ENCODE measurements at places on chromosomes 1 and 21.
A peak's percentile ranks its signal among the peaks of the same experiment; 100 is the strongest.

- no peak for DNase-seq
Measured at GRCh38 chr1:84089867-84090266, 54.2 kb upstream of the PRKACB start.

GRCh38 chr1:168688644-168689326 is 40.2 kb downstream of the DPT start:
- no peak for DNase-seq

GRCh38 chr1:192860478-192861185 is 51.8 kb downstream of the RGS2 start:
- DNase-seq = no peak

DNA sequence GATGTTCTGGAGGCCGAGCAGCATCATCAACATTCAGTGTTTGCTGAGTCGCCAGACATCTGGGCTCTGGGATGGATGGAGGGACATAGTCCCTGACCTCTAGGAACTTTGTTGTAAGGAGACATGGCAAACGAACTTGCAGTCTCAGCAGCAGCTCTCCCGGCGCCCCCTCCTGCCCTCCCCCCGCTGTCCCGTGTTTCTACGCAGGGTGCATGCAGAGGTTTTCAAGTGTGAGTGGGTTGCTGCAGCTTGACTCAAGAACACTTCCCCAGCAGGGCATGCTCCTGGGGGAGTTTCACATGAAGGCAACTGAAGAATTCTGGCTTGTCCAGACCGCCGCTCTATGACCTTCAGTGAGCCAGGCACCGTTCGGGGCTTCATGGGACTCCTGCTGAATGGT is 121.9 kb downstream of the CAMTA1 start:
- DNase-seq = no peak

DNA sequence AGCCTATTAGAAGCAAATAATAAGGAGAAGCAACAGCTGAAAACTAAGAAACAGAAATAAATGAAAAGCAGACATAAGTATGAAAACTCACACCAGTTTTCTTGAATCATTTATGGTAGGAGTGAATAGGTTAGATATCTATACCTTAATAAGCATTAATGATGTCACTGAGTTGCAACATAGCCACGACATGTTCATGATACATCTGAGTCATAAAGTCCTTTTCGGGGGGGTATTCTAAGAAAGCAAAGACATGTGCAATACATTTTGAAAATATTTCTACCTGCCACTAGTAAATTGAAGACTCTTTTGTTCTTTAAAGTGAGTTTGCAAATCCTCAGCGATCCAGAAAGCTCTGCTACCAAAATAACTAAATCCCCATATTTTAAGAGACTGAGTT is 7.2 kb downstream of the CD34 start:
- no peak for DNase-seq

DNA sequence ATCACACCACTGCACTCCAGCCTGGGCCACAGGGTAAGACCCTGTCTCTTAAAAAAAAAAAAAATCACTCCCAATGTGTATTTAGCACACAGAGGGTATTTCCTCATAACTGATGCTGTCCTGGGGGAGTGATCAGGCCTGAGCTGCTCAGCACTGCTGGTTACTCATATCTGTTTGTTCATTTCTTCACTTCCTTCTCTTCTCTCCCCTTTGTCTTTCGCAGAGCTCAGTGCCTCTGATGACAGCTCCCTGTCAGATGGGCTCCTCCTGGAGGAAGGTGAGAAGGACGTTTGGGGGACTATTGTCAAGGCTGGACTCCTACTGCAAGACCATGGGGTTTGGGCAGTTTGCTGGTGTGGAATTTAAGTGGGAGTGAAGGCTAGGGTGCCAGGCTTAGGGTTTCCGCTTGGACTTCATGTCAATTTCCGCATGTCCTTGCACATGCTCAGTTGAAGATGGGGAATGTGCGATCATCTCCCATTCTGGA is 13.0 kb downstream of the INAVA start:
- no peak for DNase-seq

DNA sequence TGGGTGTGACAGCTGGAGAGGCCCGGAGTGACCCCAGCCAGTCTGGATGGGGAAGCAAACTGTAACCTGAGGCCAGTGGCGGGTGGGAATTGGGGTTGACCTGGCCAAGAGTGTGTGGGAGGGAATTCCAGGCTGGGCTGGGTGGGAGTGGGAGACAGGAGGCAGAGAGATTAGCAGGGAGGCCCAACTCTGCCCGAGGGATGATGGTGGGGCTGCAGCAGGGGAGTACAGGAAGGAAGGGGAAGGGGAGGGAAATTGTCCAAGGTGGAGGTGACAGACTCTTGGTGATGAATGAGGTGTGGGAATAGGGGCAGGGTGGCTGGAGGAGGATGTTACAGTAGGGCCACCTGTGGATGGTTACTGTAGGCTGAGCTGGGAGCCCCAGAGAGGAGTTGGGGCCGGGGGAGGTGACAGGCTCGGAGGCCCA is 40.4 kb downstream of the HUNK start:
- no peak for DNase-seq

DNA sequence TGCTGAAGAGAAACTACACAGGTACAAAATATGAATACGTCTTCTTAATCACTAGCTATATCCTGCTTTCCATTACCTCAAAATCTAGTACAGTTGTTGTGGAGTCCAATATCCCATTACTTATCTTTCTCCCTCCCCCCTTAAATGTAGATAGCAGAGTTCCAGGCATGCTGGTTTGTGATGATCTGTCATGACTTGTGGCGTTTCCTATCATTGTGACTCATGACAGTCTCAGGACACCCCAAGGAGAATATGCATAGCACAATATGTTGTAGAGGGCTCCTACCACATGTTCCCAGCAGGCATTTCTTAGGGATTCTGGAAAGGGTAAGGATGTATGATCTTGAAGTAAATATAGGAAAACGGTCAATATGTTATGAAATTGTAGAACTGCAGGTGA is 206.9 kb downstream of the USH2A start:
- DNase-seq = no peak

- peak; percentile 15 for DNase-seq
Measured at GRCh38 chr1:107750364-107750959, 214.5 kb downstream of the VAV3 start.

GRCh38 chr21:28636752-28637691 is 355.7 kb downstream of the LTN1 start:
- DNase-seq = no peak

DNA sequence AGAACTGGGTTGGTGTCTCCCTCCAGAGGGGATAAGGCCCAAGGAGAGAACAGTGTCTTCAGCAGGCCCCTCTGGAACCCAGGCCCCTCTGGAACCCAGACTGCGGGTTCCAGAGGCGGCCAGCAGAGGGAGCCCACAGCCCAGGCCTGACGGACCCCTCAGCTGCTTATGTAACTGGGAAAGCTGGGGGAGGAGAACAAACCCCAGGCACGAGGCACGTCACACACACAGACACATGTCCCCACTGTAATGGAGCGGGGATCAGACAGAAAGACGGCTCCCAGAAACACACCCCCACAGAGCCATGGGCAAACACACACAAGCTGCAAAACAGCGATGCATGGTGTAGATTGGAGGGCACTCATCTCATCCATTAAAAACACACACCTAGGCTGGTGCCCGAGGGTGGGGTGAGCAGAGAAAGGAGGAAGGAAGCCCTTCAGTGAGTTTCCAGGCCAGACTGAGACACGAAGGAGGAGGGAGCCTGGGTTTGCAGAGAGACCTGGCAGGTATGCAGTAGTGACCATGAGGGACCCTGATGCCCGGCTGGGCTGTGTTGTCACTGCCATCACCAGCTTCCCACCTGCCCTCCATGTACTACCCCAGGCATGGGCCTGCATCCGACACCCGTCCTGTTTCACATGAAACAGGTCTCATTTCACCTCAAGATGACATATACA is 2.8 kb upstream of the IGSF8 start:
- DNase-seq = peak; percentile 79

- DNase-seq = no peak
Measured at GRCh38 chr1:61569303-61569621, 155.7 kb downstream of the TM2D1 start.

GRCh38 chr1:84141182-84142003 is 2.7 kb upstream of the PRKACB start:
- no peak for DNase-seq

- no peak for DNase-seq
Measured at GRCh38 chr1:47411436-47411835, 4.6 kb upstream of the FOXE3 start.

- DNase-seq = no peak
Measured at GRCh38 chr1:100308777-100309176, 42.8 kb downstream of the RTCA start.

GRCh38 chr21:41295721-41296254 is 20.8 kb upstream of the FAM3B start:
- DNase-seq = no peak

DNA sequence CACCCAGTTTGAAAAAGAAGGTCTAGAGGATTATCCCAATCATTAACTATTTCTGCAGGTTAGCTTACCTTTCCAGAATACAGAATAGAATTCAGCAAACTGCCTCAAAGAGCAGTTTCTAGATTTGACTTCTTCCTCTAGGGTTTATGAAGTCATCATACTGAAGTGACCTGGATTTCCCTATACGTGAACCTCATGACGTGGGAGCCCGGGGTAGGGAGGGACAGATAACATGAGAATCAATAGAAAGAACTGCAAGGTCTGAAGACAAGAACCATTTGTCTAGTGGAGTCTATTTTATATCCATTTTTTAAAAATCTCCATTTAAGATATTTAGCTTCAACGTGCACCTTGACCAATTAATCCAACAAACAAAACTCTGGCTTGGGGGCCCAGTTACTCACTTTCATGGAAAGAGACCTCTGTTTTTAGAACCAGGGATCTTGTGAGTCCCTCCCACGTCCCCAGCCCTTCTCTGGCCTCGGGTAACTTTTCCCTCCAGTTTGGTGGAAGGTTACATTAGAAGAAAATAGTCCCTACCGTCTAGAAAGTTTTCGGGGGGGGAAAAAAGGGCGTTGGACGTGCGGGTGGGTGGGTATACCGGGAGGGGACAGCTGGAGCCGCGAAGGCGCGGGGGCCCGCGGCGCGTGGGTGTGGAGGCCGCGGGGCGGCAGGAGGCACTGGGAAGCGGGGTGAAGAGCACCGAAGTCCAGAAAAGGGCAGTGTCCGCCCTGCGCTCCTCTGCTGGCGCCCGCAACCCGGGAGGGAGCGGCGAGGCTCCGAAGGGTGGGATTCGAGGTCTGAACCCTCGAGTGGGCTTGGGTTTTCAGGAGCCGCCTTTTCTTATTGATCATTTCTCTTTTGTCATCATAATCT is 13.8 kb upstream of the POGZ start:
- DNase-seq = peak; percentile 62

DNA sequence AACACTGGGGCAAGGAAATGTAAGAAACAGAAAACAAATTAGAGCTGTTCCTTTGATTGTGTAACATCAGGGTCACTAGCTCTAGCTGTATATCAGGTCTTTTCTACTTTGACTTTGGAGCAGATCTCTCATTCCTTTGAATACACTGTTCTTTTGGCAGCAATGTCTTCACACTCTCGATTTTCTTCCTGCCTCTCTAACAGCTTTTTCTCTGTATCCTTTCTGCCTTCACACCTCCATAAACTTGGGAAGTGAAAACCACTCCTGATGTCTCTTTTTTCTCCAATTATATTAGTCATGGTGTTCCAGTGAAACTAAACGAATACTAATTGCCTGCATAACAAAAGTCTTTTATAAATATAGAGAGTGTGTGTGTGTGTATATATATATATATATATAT is 1458.0 kb downstream of the NCAM2 start:
- DNase-seq = no peak

GRCh38 chr1:101003012-101003650 is 22.5 kb downstream of the DPH5 start:
- DNase-seq = no peak

DNA sequence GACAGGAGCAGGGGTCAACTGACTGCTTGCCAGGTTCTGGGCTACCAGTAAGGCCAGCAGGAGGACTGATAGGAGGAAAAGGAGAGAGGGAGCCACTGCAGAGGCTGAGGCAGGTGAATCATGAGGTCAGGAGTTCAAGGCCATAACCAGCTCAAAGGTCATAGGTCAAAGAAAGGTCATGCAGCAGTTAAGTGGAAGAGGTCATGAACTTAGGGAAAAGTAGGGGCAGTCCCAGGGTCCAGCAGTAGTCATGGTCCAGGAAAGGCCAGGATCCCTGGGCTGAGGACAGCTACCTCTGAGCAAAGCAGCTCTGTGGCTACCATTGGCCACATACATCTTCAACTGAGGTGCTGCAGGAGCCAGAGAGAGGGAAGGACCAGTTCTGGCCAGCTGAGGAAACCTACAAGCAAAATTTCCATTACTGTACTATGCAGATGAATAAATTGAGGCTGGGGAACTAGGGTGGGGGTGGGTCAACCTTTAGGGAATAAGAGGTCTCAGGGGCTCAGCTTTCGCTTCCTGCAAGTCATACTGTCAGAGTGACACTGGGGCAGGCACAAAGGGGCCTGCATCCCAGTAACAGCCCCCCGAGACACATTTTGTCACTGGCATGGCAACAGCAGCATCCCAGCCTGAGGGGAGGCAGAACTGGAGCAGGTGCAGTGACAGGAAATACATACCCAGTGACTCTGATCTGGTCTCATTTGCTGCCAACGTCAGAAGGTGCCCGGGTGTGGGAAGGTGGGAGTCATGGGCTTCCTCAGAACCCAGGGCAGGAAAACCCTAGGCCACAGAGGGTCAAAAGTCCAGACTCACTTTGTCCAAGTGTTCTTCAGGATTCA is 5.2 kb upstream of the INPP5B start:
- no peak for DNase-seq

- no peak for DNase-seq
Measured at GRCh38 chr1:231887866-231888265, 261.3 kb downstream of the DISC1 start.

GRCh38 chr1:181675091-181675917 is 192.0 kb downstream of the CACNA1E start:
- DNase-seq = no peak

GRCh38 chr1:215830226-215830810 is 263.2 kb downstream of the KCTD3 start:
- DNase-seq = no peak

GRCh38 chr1:29317063-29317915 is 81.0 kb downstream of the PTPRU start:
- DNase-seq = no peak

GRCh38 chr1:46656643-46657042 is 11.5 kb downstream of the ATPAF1 start:
- no peak for DNase-seq

GRCh38 chr1:158112994-158113758 is 67.5 kb upstream of the CD1D start:
- DNase-seq = no peak

DNA sequence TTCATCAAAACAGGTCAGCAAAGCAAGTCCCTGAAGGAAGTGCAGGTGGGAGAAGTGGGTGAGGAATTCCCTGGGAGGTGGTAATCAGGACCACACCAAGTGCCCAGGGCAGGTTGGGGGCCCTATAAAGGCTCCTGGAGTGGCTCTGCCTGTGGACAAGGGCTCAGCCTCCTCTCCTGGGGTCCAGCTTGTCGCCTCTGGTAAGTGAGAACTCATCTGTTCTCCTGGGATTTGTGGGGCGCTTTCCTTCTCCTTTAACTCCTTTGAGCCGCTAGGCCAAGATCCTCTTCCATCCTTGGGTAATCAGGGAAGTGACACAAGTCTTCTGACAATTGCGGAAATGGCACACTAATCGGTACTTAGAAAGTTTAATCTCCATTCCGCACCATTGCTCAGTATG is at the start of gene SPRR4:
TSS of gene SPRR4 (plus strand) at position 154 of the 400 bp plus-strand sequence. CDS start 1,243 bp downstream, outside the sequence.
- DNase-seq = no peak

- no peak for DNase-seq
Measured at GRCh38 chr21:21002153-21002552, 3.9 kb downstream of the NCAM2 start.

GRCh38 chr1:179576509-179576908 is 761 bp upstream of the NPHS2 start:
- no peak for DNase-seq

- DNase-seq = no peak
Measured at GRCh38 chr1:176801514-176802020, 338.6 kb downstream of the PAPPA2 start.

Measured in heart right ventricle (tissue), 16 donors.